ENCODE measurements at places on chromosomes 2 and 18.

- no peak for DNase-seq
Measured at GRCh38 chr2:226414335-226414734, 385.3 kb downstream of the IRS1 start.

DNA sequence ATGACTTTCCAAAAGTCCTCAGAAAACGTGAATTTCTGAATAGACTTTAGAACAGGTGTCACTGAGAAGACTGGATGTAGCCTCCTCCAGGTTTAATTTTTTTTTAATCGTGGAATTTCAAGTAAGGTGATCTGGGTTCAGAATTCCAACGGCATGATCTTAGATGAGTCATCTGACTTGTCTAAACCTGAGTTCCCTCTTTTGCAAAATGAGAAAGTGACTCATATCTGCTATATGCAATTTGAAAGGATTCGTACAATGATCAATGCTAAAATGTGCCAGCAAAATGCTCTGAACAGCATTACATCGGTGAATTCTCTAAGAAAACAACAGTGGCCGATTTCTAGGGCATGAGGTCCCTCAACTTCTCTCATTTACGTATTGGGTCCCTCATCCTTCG is 69.1 kb upstream of the ZNF516 start:
- DNase-seq: no peak

GRCh38 chr18:28560331-28560730 is 383.4 kb upstream of the CDH2 start:
- no peak for DNase-seq

DNA sequence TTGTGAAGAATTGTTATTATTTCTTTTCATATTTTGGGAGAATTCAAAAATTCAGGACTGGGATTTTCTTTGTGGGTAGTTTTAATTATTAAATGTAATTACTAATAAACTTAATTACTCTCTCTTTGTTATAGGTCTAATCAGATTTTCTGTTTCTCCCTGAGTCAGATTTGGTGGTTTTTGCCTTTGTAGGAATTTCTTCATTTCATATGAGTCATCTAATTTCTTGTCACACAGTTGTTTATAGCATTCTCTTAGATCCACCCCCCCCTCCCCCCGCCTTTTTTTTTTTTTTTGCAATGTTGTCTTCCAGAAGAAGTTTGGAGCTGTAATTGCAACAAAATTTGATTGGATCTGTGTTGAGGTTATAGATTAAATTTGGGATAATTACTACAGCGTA is 26.0 kb upstream of the GALR1 start:
- DNase-seq: no peak

DNA sequence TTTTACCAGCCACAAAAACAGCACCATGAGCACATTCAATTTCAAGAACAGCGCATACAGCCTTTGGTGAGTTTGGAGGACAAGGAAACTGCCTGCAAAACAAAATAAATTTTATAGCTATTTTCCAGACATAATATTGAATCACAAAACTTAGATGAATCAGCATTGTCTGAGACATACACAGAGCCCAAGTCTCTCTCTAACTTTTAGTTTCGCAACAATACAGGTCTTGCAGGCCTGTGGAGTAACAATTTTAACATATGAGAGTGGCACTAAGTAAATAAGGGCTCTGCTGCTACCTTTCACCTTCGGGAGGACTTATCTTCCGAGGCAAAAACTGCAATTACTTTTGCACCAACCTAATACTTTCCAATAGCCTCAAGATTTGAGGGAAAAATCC is 56.1 kb upstream of the PEX13 start:
- no peak for DNase-seq

GRCh38 chr2:63790906-63791305 is 50.8 kb upstream of the UGP2 start:
- DNase-seq: no peak

DNA sequence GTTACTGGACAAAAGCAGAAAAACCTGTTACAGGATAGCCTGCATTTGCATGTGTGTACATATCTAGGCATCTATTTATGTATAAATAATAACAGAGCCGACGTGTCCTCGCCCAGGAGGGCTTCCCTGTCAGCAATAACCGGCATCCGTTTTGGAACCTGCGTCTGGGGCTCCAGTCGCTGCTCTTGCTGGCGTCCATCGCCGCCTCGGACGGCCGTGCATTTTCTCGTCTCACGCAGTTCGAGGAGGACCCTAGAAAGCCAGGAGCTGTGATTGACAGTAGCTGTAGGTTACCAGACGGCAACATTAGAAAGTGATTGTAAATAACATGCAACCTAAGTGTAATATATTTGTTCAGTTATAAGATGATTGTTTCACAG is 132.6 kb downstream of the NFATC1 start:
- no peak for DNase-seq

GRCh38 chr2:12050396-12050795 is 304.0 kb downstream of the LPIN1 start:
- DNase-seq: no peak

DNA sequence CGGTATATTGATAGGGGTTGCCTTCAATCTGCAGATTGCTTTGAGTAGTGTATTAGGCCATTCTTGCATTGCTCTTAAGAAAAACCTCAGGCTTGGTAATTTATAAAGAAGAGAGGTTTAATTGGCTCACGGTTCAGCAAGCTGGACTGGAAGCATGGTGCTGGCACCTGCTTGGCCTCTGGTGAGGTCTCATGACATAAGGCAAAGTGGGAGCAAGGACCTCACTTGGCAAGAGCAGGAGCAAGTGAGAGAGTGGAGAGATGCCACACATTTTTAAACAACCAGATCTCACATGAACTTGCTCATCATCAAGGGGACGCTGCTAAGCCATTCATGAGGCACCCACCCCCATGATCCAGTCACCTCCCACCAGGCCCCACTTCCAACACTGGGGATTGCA is 4.9 kb downstream of the MAP3K2 start:
- no peak for DNase-seq

DNA sequence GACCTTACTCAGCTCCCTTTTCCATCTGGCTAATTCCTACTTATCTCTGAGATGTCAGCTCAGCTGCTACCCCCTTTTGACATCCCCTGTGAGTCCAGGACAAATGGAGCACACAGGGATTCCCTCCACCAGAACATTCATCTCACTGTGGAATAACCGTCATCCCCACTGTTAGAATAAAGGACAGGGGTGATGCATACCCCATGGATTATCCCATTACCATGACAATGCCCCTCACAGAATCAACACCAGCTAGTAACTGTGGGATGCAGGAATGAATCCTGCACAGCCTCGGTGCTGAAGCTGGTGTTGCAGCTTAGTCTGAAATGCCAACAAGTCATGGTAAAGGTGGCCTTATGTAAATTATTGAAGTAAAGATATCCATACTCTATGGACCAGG is 624.8 kb upstream of the RAB6C start:
- DNase-seq: no peak

GRCh38 chr2:108813732-108814131 is 27.2 kb downstream of the CCDC138 start:
- no peak for DNase-seq

GRCh38 chr2:123853161-123853560 is 171.9 kb upstream of the CNTNAP5 start:
- DNase-seq: no peak

DNA sequence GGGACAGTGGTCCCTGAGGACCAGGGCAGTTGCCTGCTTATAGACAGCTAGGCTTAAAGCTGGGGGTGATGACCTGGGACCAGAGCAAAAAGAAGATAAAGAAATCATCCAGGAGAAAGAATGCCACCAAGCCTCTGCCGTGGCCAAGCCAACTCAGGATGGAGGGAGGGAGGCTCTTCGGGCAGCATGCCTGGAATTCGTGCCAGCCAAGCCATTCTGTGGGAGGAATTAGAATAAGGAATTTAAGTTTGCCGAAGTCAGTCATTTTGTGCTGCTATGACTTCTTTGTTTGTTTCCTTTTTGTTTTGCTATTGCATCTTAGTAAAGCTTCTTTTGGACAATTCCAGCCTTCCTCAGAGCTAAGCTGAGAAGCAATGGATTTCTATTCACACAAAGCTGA is 124.1 kb downstream of the EN1 start:
- no peak for DNase-seq

Measured in CD4-positive, alpha-beta T cell treated with Interleukin-15 for 4 hours (primary cell).